ENCODE measurements at places on chromosomes 6 and 20. TPM values are rescaled to one million over a fixed set of nuclear protein-coding genes. Genes with fewer than 3 reads are reported as not detected.

DNA sequence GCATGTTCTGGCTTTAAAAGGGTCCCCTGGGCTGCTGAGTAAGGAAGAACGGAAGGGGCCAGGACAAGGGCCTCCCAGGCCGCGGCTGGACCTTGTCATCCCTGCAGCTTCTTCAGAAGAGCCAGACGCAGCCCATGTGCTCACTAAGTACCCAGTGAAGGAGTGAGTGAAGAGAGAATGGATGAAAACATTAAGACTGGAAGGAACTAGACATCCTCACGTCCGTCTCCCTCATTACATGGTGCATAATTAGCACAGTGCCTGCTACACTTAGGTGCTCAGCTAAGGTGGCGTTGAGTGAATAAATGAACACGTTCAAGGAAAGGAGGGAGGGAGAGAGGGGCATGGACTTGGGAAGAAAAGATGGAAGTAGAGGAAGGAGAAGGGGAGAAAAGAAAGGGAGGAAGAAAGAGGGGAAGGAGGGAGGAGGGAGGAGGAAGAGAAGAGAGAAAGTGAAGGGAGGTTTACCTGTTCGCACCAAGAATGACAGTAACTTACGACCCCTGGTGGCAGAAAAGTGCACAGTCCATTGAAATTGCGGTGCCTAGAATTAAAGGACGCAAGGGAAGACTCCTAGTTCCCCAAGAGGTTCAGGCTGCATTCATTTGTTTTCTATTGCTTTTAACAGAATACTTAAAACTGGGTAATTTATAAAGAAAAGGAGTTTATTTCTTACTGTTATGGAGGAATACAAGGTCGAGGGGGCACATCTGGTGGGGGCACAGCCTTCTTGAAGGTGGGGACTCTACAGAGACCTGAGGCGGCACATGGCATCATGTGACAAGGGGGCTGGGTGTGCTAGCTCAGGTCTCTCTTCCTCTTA lies 8.0 kb downstream of the TP53RK start:
- peaks cover 3% of the 10 kb centered on the region for H3K4me1 ChIP-seq
- DNase-seq, result peak; percentile 52
- no peak overlapping the region for H3K27ac ChIP-seq
- no peaks in the 10 kb centered on the region for H3K36me3 ChIP-seq
- no peaks in the 10 kb centered on the region for H3K27me3 ChIP-seq

DNA sequence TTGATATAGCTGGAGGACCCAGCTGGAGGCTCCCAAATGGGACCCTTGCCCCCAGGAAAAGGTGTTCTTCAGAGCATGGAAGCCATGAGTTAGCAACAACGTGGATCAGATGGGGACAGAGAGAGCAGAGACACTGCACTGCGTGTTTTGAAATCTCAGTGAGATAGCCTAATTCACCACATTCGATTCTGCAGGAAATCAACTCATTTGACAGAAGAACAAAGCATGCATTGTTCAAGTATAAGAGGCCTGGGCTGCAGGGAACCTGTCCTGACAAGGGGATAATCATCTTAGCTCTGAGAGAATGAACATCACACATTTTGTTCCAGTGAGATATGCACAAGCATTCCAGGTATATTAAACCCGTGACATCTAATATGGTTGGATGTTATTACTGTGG lies 450.2 kb downstream of the CDH26 start:
- H3K4me3 ChIP-seq, result no peak overlapping the region
- no peaks in the 10 kb centered on the region for H3K4me1 ChIP-seq
- H3K27ac ChIP-seq, result no peak overlapping the region

GRCh38 chr6:40232698-40233097 lies 298.4 kb upstream of the MOCS1 start:
- no peak for DNase-seq
- no peaks in the 10 kb centered on the region for H3K27me3 ChIP-seq
- no peak overlapping the region for H3K27ac ChIP-seq
- no peak overlapping the region for H3K4me3 ChIP-seq
- no peaks in the 10 kb centered on the region for H3K4me1 ChIP-seq

The BNIP5 gene
- polyA plus RNA-seq, result not detected

The COL12A1 gene
- polyA plus RNA-seq, result 48.5 TPM

The ALDH8A1 gene
- polyA plus RNA-seq, result 0.41 TPM

DNA sequence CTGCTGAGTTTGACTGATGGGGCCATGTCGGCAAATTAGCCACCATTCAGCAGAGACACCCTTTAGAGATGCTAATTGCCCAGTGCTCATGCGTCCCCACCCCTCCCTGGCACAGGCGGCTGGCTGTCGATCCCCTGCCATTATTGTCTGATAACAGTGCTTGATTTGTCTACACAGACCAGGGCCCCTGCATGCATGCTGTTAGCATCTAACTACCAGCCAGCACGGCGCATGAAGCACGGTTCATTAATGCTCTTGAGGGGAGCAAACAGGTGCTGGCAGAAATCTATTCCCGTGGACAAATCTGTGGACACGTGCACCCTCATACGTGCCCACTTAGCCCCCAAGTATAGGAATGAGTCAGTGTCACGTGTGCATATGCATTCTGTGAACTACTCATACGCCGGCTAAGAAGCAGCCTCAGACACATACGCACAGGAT lies 32.2 kb downstream of the KCNB1 start:
- H3K27ac ChIP-seq, result no peak overlapping the region
- H3K36me3 ChIP-seq, result no peaks in the 10 kb centered on the region
- H3K4me3 ChIP-seq, result no peak overlapping the region
- no peak for DNase-seq
- H3K27me3 ChIP-seq, result no peaks in the 10 kb centered on the region
- H3K4me1 ChIP-seq, result peaks cover 2% of the 10 kb centered on the region

All from endothelial cell of umbilical vein (primary cell).